NB4 (cell line): ENCODE measurements at places on chromosomes 11 and 22.

DNA sequence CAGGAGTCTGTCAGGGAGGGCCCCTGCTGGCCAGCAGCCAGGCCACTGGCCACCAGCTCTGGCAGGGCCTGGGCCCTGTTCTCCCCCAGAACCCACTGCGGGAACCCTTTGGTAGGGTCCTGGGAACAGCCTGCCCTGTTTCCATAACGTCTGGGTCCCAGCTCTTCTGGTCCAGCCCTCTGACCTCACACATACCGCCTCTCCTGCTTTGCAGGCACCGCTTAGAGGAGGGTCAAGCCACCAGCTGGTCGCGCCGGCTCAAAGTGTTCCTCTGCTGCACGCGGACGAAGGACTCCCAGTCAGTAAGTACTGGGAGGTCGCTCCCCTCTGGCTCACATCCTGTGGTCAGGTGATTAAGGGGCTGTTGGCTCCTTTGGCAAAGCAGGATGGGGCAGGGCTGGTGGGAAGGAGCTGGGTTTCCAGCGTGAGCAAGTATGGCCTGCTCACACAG, 26.6 kb upstream of the MYRF start:
- DNase-seq: no peak

DNA sequence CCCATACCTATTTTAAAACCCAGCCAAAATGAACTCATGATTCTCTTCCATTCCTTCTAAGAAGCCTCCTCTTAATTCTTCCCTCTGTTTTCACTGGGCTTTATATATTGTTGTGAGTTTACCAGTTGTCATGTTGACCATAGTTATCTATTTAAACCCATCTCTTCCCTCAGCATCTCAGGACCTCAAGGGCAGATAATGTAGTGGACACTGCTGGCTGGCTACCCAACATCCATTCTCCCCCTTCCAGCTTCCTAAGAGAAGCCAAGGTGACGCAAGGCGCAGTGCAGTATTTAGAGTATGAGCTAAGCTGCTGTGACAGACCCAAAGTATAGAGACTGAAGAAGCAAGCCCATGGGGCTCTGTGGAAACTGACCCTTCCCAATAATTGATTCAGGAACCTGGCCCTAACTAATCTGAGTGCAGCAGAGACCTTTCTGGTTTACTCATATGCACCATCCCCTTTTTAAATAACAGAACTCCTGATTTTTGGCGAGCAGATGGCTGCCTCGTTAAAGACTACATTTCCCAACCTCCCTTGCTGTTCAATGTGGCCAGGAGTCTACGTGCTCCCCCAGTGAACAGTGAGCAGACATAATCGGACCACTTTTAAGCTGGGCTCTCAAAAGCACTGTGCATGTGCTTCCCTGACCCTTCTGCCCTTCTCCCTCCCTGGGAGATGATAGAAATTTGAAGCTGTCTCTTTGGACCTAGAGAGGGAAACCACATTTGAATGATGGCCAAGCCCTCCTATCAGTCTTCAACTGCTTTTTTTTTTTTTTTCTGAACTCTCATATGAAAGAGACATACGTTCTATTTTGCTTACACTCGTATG, 28.1 kb upstream of the CREB3L1 start:
- DNase-seq: no peak

- DNase-seq: no peak
These were observed 74.7 kb upstream of the RRM1 start for GRCh38 chr11:4019891-4020290.

DNA sequence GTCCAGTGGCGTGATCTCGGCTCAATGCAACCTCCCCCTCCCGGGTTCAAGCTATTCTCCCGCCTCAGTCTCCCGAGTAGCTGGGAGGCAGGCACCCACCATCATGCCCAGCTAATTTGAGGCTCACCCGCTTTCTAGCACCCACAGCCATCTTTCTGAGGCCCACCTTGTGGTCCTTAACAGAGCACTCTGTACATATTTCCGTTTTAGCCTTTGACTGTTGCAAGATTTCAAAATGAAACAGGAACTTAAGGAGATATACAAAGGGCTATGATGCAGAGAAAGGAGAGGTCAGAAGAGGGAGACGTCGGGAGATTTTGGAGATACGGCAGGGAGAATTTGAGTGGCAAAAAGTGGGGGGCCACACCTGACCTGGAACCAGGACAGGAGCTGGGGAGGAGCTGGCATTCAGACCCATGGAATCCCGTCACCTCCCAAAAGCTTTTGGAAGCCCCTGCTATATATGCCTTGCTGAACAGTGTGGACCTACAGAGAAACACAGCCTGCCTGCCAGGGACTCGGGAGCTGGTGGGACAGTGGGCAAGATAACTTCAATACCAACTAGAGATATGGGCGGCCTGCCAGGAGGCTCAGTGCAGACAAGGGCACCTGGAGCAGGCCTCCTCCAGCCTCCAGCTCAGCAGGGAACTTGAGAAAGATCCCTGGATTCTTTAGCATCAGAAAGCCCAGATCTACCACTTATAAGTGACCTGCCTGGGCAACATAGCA, 8.0 kb upstream of the CLCF1 start:
- DNase-seq: peak; percentile 86

DNA sequence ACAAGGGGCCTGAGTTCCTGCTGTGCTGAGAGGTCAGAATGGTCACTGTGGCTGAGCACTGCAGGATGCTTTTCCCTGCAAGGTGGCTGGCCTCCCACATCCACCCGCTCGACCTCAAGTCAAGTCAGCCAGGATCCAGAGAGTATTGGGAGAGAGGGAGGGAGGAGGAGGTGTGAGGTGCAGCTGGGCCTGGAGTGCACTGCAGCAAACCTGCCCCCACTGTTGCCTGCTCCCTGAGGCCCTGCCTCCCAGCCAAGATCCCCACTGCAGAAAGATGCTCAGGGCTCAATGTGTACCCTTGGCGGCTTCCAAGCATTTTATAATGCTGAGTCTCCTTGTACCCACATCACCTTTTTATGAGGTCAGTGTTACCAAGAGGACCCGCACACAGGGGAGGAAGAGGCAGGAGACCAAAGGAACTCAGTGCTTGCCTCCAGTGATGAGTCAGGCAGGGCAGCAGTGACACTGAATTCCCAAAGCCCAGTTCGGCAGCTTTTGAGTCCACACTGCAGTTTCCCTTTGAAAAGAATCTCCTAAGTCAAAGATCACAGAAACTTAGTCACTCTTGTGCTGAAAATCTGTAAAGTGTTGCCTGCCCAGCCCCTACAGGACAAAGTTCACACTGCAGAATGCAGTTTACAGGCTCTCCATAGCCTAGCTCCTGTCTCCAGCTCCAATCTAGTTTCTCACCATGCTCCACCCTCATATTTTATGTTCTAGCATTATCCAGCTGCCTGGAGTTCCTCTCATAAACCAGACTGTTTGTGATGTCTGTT, 3.1 kb downstream of the ENDOD1 start:
- DNase-seq: peak; percentile 32

DNA sequence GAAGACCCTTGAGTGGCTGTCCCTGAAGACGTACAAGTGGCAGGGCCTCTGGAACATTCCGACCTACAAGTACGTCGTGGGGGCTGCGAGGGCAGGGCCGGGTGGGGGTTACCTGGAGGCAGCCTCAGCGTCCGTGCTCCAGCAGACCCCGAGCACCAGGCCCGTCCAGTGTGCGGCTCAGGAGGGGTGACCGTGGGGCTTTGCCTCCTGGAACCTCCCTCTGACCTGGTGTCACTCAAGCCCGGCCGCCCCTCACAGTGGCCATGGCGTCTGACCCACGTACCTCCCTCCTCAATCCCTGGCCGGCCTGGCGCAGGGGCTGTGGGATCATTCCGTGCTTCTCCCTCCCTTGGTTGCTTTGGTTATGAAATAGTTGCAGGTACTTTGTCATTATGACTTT, 18.5 kb downstream of the RNH1 start:
- no peak for DNase-seq

- DNase-seq: no peak
These were observed 43.1 kb upstream of the ATXN10 start for GRCh38 chr22:45628515-45628914.

GRCh38 chr11:116545912-116546311, 226.9 kb downstream of the BUD13 start:
- DNase-seq: no peak

DNA sequence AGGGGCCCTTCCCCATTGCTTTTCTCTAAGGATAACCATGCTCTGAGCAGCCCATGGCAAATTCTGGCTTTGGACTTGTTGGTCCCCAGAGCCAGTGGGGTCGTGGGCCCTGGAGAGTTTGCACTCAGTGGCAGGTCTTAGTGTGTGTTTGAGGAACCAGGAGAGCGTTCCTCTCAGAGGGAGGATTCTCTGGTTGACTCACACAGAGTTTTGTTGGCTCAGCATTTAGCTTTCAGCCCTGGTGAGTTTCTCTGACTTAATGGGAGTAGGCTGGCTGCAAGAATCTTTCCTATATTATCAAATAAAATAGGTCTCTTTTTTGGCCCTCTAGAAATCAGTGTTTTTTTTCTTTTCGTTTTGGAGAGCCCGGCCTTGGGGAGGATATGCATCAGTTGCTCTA, 20.9 kb downstream of the ST14 start:
- DNase-seq: no peak
